Cerebellar cortex (tissue), 1 donor: ENCODE measurements at places on chromosomes 7 and 10.

DNA sequence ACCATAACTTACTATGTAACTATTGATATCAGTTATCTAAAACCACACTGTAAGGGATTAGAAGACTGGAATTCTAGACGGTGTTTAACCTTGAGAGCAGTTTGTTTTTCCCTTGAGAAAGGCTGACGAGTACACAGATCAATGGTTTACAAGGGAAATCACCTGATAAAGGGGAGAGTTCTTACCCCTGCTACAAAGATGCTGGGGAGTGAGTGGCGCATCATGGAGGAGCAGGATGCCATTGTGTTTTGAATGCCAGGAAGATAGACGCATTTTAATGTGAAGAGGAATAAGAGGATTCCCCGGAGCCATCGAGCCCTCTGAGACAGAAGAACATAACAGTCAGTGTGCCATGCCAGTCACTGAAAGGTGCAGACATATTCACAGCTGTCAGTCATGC lies 145.2 kb downstream of the PKD1L1 start:
- no peak for DNase-seq

DNA sequence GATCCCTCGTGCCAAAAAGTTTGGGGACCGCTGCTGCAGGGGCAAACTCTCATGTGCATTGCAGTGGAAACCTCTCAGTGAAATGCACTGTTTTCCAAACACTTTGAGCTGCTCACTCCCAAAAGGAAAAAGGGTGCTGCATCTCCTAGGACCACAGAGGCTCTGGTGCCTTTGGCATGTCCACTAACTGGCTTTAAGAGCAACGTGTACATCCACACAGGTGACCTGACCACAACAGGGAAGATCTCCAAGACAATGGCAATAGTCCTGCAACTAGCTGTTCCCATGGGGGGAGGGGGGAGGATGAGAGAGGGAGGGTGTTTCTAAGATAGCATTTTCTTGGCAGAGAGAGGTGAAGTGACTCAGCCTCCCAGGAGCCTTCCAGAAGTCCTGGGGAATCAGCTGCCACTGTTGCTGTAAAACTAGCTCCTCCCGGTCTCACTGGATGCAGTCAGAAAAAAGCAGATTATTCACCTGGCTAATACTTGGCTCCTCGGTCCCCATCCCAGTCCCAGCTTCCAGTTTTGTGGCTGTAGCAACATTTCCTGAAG lies 181.7 kb downstream of the HECW1 start:
- DNase-seq: peak; percentile 56

- no peak for DNase-seq
Observed at GRCh38 chr7:138515001-138515528, 55.0 kb downstream of the TRIM24 start.

DNA sequence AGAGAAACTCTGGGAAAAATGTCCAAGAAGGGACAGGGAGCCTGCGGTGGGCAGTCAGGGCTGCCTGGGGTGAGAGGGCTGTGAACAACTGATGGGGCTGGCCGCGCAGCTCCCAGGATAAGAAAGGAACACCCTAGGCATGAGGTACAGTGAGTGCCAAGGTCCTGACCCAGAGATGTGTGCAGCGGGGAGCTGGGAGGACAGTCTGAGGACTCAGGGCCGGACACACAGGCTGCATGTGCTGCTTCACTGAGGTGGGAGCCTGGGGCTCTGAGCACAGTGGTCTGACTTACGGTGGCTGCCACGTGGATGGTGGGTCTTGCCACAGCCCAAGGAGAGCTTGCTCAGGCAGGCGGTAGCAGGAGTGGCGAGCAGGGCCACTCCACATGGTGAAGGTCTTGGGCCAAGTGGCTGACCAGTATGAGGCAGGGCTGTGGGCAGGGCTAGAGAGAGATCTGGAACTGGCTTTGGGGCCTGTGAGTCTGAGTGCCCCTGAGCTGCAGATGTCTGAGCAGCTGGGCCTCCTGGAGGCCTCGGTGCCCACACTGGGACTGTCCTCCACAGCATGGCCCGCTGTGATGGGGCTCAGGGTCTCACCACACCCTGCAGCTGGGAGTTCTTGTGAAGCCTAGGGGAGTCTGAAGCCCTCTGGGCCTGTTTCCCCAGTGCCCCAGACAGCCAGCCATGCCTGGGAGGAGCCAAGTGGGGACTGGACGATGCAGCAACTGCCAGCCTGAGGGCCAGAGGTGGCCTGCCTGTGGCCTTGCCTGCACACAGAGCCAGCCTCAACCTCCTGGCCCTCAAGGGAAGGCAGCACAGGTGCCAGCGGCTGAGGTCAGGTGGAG lies 60.3 kb downstream of the RASGEF1A start:
- DNase-seq: no peak

- no peak for DNase-seq
Observed at GRCh38 chr7:93948106-93948505, 26.6 kb downstream of the GNG11 start.

- DNase-seq: no peak
Observed at GRCh38 chr7:140190588-140190987, 13.8 kb upstream of the KDM7A start.

- no peak for DNase-seq
Observed at GRCh38 chr7:21013765-21014539, 227.3 kb upstream of the SP8 start.

DNA sequence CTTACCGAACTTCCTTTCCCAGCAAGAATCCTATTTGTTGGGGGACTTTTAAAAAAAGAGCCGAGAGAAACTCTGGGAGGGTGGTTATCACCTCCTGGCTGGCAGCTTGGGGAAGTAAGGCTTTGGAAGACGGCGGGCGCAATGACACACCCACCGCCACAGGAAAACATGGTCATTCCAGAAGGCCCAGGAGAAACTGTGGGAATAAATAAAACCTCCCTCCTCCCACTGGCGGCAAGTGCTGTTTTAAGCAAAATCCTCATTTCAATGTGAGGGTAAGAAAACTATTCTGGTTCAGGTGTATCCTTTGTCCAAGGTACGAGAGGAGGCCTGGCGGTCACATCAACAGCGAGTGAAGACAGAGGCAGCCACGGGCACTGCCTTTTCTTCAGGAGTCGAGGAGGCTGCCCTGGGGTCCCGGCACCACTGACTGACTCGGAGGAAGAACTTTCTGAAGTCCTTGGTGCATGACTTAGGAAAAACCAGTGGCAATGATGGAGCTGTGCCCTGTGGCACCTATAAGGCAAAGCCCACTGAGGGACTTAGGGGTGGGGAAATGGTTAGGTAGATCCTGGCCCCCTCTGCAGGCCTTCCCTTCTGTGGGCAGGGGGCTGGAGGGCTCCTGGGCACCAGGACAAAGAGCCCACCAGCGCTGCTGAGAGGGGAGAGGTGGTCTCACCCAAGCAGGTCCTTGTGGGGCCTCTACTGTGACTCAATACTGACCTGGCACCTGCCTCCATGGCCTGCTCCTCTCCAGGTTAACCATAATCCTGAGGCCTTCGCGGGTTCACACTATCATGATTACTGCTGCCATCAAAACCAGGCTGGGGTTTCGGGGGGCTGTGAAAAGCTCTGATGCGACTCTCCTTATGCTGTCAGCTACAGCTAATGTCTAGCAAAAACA lies 21.4 kb downstream of the DNAJB12 start:
- no peak for DNase-seq

DNA sequence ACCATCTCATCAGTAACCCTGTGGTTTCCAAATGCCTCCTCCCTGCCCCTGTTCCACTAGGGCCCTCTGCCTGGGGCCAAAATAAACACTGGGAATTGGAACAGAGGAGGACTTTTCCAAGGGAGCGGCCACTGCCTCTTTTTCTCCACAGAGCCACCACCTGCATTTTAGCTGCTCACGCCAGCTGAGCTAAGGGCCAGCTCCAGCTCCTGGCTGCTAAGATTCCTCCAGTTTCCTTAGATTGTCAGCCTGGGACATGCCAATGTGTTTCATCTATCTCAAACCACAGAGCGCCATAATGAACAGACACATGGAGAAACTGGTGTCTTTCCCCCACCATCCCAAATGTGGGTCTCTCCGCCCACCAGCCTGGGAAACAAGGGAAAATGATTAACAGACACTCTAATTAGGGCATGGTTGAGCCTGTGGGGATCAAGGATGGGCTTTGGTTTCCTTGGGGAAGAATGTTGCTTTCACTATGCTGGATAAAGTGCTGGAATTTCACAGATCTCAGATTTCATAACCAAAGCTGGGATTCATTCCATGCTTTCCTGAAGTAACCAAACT lies 52.2 kb downstream of the ASB13 start:
- DNase-seq: no peak

DNA sequence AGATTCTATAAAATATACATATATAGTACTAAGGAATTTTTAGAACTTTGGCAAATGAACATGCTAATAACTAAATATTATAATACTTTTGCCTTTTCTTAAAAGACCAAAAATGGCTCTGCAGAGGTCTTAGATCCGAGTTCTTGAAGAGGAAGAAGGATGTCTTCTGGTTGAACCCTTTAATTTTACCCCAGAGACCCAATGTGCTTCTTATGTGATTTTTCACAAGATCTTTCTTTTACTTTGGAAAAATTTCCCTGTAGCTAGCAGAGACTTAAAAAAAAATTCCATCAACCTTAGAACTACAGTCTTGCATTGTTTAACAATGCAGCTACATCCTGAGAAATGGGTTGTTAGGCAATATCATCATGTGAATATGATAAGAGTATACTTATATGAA lies 663.2 kb downstream of the PARD3 start:
- DNase-seq: no peak

DNA sequence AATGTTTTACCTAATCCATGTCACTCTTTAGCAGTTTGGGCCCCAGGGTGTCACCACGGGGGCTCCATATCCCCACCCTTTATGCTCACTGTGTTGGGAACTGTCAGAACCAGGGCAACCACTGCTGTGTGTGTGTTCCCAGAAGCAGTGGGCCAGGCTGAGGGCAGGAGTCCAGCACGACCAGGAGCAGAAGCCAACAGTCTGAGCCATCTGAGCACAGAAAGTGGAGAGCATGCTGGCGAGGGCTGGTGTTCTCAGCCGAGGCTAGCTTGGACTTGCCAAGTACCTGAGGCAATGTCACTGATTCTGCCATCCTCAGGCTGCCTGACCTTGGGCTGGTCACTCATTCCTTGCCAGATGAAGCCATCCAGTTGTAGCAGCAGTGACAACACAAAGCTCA lies 285.0 kb downstream of the BMPER start:
- peak; percentile 95 for DNase-seq

DNA sequence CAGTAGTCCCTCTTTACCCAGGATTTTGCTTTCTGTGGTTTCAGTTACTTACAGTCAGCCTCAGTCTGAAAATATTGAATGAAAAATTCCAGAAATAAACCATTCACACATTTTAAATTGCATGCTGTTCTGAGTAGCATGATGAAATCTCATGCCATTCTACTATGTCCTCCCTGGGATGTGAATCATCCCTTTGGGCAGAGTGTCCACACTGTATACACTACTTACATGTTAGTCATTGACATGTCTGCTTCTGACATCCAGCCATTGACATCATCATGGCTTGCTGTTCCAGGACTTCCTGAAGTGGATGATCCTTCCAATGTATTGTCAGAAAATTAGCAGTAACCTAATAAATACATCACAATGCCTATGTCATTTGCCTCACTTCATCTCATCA lies 34.6 kb upstream of the MALRD1 start:
- DNase-seq: no peak

DNA sequence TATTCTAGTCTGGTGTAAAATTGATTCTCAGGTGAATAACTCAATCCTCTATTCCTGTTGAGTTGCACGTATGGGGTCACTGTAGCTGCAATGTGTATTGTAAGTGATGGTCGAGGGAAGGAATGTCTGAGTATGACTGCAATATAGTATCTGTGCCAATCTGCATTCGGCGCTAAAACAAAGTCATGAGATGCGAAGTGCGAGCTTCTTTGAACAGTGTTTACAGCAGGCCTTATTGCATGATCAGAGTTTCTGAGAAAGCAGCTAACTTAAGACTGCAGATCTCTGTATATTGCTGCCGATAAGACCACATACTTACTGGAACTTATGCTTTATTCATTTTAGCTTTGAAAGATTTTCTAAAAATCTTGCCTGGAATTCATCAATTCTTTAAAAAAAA lies 341.7 kb upstream of the BMPER start:
- DNase-seq: no peak

GRCh38 chr7:31476073-31476745 lies 37.7 kb upstream of the ITPRID1 start:
- no peak for DNase-seq

GRCh38 chr10:4708123-4708759 lies 117.8 kb upstream of the AKR1E2 start:
- DNase-seq: peak; percentile 10

DNA sequence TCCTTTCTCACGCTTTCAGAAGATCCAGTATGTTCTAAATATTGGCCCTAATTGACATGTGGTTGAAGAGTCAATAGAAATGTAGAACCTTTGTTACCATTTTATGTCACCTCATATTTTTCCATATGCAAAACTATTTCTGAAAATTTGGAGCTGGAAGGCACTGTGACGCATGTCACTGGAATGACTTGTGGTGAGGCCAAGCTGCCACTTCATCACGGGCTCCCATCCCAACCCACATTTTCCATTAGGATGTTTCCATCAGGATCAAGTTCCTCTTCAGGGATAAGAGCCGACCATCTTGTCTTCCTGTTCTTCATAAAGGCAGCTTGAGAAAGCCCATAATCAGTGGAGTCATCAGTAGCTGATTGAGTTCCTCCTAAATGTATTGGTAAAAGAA lies 1241.7 kb downstream of the GATA3 start:
- no peak for DNase-seq

GRCh38 chr10:530717-531116 lies 158.8 kb downstream of the DIP2C start:
- DNase-seq: no peak

DNA sequence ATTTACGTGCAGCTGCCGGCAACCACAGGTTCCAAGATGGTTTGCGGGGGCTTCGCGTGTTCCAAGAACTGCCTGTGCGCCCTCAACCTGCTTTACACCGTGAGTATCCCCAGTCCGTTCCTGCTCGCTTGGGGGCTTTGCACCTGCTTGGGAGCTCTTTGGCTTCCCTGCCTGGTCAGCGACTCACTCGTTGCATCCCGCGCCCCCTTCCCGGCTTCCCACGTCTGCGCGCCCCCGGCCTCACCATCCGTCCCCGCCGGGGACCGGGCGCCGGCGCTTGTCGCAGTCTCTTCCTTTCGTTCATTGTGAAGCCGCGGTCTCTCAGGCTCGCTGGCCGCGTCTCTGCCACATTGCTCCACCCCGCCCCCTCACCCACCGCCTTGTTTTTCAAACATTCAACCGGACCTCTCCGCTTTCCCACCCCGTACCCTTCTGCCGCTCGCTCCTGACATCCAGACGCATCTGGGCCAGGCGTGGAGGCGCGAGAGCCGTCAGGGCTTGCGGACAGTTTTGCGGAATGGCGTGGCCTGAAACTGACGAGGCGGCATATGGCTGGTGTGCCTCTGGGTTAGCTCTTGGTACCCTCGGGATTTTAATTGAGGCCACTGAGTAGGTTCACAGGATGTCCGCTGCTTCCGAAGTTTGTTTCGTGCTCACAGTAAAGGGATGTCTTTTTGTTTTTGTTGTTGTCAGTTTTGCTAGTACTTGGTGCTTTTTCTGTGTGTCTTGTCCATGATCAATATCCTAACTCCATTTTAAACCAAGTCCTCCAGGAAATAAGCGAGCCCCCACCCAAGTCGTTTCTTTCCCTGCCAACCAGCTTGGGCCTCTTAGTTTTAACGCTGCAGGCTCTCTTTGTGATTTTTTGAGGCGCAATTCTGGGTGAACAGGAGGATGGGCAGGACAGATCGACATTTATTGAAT lies 639 bp downstream of the TSPAN13 start:
- peak; percentile 45 for DNase-seq
